ENCODE measurements at places on chromosomes 1 and 21.

DNA sequence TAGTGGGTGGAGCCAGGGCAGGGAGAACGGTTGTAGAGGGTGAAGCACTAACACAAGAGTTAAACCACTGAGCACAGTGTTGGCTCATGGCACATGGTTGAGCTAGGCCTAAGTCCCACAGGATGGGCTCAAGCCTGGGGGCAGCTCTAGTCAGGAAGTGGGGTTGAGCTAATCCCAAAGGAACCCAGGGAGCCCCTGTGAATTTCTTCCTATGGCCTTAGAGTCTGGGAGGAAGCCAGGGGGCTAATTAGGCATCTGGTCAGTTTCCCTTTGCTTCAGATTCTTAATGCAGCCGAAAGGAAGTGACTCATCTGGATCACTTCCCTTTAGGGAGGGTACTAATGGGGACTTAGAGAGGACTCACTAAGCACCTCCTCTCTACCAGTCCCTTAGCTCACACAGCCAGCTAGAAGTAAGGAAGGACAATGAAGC lies 10.1 kb downstream of the CFAP45 start:
- DNase-seq, result no peak

GRCh38 chr1:209692296-209692695 lies 12.3 kb upstream of the HSD11B1 start:
- DNase-seq, result no peak

- no peak for DNase-seq
Observed at GRCh38 chr1:56418151-56418631, 161.2 kb downstream of the PLPP3 start.

DNA sequence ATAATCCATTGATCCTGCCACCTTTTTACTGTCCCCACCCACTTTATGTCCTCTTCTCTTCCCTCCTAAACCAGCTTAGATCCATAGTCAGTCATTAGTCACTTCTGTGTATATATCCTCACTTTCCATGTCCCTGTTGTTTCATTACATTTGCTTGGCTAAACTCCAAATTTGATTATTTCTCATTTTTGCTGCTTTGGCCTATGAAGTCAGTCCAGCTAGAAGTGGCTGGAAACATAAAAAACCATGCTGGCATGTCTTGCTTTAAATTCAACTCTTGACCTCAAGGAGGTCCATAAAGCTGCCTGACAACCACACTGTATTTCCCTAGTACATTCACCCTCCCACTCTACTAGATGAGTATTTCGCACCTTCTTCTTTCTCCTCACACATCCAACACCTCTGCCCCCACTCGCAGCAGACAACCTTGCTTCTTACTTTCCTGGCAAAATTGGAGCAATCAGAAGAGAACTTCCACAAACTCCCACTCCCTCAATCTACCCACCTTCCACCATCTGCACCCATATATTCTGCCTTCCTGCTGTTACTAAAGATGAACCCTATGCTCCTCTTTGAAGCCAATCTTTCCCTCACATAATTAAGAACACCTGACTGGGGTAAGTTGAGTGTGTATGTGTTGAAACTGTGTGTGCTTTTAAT lies 72.1 kb downstream of the ZNF648 start:
- DNase-seq, result no peak

DNA sequence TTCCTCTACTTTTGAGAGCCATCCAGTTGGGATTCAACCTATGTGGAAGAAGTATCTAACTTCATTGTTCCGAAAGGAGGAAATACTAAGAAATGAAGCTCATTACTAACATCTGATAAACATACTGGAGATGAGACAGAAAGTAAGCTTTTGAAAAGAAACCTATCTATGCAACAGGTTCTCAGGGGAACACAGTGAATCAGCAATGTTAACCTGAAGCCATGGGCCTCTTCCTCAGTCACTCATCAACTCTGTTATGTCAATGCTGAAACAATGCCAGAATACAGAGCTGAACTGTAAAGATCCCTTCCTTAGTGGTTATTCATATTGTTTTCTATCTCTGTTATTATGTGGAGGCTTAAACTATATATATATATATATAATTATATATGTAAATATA lies 55.5 kb upstream of the ESRRG start:
- DNase-seq, result no peak

DNA sequence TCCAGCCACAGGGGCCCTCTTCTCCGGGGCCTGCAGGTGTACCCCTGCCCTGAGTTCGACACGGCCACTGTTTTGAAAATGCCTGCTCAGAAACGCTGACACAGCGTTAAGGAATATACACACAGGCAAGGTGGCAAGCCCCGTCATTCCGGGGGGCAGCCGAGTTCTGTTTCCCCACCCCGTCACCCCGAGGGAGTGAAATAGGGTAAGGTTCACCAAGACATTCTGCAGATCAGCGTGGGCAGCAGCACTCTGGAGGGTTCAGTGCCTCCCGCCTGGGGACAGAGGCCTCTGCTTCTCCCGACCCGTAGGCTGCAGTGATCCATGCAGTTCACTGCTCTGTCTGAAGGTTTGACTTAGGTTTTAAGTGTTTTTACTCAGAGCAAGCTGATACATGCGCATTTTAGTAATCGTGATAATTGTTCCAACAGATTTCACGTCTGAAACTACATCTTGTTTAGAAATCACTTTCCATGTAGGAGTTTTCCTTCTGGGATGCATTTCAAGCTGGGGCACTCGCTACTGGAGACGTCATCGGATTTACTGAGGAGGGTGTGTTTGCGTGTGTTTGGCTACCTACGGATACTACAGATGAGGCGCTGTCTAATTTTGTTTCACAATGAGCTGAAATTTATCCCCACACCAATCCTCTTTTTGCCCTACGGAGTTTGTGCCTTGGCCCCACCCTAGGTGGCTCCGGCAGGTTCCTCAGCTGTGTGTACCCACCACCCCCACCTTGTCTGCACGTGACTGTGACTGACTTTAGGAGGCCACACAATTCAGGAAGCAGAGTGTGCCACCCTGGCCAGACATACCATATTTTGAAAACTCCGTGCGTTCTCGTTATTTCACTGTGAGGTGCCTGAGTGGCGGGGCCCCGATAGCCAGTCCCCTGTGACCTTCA lies 63.5 kb downstream of the AGPAT3 start:
- DNase-seq, result no peak

DNA sequence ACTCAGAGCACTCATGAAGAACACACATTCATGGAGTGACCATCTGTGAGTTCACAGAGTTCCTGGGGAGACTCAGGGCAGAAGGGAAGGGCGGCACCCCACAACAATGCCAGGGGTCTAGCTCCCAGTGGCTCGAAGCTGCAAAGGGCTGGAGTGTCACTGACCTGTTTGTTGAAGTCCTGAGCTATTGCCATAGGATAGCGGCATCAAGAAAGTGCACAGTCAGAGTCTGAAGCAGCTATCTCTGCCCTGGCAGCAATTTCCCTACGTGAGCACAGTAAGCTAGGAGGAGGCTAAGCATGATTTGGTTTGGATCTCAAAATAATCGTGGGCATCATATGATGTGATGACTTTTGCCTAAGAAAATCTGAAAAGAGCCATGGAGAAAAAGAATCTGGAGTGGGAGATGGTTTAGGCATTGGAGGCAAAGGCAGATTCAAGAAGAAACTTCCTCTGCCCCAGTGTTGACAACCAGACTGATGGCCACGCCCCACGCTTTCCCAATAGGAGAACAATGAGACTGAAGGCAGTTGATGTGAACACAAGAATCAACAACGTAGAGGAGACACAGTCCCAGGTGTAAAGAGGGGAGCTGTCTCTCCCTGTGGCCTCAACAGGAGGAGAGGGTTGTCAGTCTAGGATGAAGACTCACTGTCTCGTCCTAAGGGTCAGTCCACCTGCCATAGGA lies 100.0 kb upstream of the SLC25A33 start:
- DNase-seq, result no peak
